ENCODE measurements at places on chromosomes 7 and 10.

- DNase-seq = no peak
Observed at GRCh38 chr10:46550795-46551700, 5.4 kb downstream of the GPRIN2 start.

- no peak for DNase-seq
Observed at GRCh38 chr10:117734731-117735405, 192.3 kb downstream of the EMX2 start.

DNA sequence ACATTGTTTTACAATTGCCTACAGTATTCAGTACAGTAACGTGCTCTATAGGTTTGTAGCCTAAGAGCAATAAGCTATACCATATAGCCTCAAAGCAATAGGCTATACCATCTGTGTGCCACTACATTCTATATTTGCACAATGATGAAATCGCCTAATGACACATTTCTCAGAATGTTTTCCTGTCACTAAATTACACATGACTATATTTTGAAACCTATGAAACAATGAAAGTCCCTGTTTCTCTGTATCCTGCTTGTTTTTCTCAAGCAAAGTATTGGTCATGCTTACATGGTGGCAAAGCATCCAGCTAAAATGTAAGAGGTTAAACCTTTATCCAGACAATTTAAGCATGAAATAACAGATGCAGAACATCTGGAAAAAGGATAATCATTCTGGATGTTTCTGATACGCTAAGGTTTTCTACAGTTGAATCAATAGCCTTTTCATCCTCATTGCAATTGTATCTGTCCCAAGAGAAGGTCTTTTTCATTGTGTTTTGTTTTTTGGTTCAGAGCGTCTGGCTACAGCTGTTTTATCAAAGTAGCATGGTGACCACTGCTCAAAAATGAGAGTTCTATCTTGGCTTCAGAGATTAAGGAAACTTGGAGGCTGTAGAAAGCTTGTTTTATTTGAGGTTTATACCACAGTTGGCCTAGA is 81.7 kb downstream of the CSTF2T start:
- DNase-seq = no peak

- no peak for DNase-seq
Observed at GRCh38 chr7:36096460-36097095, 56.5 kb upstream of the EEPD1 start.

DNA sequence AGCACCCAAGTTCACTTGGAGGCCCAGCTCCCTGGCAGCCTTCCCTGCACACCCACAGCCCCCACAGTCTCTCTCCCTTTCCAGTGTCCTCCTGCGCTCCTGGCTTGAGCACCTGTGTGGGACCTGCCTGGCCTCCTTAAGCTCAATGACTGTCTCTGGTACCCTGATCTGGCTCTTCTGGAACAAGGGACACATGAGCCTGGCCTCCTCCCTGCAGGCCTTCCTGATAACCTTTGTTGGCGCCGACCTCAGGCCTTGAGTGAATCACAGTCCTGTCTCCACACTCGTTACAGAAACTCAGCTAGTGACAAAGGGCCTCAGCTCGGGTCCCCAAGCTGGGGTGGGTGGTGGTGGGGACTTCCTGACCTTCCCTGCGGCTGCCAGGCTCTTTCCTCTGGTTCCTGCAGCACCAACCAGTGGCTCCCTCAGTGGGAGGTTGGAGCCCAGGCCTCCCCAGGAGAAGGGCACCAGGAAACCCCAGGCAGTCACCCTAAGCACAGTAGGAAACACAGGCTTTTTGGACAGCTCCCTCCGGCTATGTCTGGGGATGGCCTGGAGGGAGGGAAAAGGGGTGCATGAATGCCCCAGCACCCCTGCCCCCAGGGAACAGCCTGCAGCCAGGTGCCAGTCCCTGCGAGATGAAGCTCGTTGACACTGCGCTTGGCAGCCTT is 147.3 kb downstream of the SH3PXD2A start:
- DNase-seq = no peak

GRCh38 chr10:59265141-59265540 is 88.7 kb downstream of the PHYHIPL start:
- DNase-seq = no peak

GRCh38 chr7:53062796-53063195 is 27.4 kb downstream of the POM121L12 start:
- no peak for DNase-seq

- no peak for DNase-seq
Observed at GRCh38 chr10:71965623-71966022, 1.4 kb downstream of the CHST3 start.

DNA sequence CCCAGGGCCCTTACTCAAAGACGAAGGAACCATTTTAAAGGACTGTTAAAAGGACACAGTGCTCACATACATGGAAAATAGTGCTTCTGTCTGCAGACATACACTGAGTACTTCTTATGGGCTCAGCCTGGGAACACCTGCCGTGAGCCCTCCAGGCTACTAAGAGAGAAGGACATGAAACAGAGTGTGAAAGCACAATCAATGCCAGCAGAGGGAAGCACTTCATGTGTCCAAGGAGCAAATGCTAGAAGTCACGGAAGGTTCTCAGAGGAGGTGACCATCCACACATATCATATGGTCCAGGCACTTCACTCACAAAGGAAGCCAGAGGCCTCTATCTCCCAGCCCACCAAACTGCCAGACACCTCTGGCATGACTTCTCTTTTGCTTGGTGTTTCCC is 15.5 kb downstream of the ELMO1 start:
- no peak for DNase-seq

DNA sequence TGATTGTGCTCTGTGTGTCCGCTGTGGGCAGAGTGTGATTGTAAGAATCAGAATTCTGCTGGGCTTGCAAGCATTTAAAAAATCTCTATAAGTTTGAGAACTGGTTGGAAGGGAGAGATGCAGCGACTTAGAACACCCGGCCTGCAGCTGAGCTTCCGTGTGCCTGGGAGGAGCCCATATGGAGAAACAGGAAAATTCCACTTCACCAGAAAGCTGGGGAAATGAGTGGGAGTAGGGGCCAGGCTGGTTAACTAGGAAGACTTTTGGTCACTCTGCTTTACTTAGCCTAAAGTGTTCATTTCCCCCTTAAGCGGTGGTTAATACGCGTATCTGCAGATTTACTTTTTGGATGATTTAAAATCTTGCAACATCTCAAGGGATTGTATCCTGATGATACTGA is 72.2 kb downstream of the TCF7L2 start:
- DNase-seq = no peak

DNA sequence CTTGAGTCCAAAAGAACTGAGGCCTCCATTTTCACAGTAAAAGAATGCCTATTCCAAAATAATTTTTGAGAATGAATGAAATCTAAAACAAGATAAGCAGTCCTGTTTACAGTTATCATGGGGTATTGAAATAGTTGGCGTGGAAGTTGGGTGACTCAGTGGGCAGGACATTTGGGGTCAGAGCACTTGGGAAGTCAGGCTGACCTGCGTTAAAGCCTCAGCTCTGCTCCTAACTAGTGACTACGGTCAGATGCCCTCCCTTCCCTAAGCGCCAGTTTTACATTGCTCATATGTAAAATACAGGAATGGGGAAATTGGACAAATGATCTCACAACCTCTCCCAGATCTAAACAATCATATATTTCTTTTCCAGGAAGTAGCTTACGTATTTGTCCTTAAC is 2.3 kb upstream of the PAPSS2 start:
- peak; percentile 91 for DNase-seq

DNA sequence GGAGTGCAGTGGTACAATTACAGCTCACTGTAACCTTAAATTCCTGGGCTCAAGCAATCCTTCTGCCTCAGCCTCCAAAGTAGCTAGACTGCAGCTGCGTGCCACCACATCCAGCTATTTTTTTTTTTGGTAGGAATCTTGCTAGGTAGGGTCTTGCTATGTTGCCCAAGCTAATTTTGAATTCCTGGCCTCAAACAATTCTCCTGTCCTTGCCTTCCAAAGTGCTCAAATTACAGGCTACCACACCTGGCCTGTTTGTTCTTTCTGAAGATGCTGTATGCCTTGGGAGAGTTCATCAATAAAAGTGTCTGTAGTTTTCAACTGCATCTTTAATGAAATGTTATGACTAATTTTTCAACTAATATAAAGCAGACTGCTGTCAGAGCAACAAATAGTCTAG is 452 bp downstream of the SAMD9 start:
- DNase-seq = no peak

GRCh38 chr10:110827875-110828274 is 43.9 kb upstream of the PDCD4 start:
- no peak for DNase-seq

GRCh38 chr10:99520040-99520846 is 12.5 kb upstream of the NKX2-3 start:
- DNase-seq = no peak

- no peak for DNase-seq
Observed at GRCh38 chr10:117272195-117273076, 31.5 kb downstream of the SLC18A2 start.

DNA sequence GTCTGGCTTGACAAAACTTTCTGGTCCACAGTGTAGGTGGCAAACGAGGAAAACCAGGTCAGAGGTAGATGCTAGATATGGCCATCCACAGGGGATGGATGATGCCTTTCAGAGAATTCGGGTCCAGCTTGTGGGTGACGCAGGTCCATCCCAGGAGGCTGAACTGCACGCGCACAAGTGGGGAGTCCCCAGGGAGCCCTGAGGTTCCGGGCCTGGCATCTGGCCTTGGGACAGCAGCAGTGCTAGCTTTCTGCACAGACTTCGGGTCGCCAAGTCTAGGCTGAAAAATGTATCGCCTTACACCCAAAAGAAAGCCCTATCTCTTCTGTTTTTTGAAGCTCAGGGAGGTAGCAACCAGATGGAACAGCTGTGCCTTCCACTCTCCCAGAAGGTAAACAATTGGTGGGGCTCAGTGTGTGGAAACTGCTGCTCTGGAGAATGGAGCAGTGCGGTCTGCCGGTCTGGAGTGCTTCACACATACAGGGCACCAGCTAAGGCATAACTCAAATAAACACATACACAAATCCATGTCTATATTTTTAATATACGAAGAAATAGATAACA is 119.3 kb upstream of the ACBD5 start:
- DNase-seq = no peak

- DNase-seq = no peak
Observed at GRCh38 chr10:123409426-123409825, 255.2 kb downstream of the BUB3 start.

GRCh38 chr7:25565949-25566348 is 337.7 kb upstream of the NPVF start:
- DNase-seq = peak; percentile 63

GRCh38 chr10:25938405-25938804 is 4.4 kb downstream of the MYO3A start:
- DNase-seq = no peak

DNA sequence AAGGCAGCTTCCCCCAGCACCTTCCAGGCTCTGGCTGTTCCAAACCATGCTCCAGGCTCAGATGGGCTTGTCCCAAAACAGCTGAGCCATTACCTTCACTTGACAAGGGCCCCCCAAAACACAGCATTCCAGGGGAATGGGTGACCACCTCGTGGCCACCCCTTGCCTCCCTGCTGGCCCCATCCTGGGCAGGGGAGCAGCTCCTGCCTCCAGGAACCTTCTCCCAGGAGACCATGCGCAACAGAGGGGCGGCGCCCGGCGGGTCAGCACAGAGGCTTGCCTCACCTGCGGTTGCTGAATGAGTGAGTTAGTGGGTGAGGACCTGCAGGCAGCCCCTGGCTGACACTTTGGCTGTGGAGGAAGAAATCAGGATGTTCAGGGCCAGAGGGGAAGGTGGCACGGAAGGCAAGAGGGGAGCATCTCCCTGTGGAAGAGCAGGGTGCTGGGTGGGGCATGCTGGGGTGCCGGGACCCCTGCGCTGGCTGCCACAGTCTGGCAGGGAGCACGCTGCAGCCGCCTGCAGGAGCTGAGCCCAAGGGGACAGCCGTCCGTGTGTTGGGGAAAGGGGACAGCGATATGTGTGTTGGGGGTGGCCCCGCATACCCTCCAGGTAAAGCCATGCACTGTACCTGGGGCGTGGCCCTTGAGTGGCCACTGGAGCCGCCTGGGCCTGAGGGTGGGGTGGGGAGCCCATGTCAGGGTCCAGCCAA is 54.7 kb downstream of the PWWP2B start:
- no peak for DNase-seq

GRCh38 chr7:6489612-6490011 is 41.9 kb upstream of the DAGLB start:
- no peak for DNase-seq

GRCh38 chr7:50959991-50960390 is 177.3 kb upstream of the GRB10 start:
- no peak for DNase-seq

DNA sequence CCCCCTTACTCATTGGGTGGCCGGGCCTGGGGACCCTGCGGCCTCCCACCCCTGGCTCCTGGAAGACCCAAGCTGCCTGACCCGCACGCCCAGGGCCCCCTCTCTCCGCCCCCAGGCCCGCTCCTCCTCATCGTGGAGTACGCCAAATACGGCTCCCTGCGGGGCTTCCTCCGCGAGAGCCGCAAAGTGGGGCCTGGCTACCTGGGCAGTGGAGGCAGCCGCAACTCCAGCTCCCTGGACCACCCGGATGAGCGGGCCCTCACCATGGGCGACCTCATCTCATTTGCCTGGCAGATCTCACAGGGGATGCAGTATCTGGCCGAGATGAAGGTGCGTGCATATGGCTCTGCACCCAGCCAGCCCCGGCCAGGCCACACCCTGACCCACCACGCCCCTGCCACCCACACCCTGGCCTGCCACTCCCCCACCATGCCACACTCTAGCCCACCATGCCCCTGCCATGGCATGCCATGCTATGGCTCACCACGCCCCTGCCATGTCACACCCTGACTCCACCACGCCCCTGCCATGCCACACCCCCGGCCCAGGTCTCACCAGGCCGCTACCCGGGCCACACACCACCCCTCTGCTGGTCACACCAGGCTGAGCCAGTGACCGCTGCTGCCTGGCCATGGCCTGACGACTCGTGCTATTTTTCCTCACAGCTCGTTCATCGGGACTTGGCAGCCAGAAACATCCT is 18.7 kb upstream of the CSGALNACT2 start:
- DNase-seq = no peak

DNA sequence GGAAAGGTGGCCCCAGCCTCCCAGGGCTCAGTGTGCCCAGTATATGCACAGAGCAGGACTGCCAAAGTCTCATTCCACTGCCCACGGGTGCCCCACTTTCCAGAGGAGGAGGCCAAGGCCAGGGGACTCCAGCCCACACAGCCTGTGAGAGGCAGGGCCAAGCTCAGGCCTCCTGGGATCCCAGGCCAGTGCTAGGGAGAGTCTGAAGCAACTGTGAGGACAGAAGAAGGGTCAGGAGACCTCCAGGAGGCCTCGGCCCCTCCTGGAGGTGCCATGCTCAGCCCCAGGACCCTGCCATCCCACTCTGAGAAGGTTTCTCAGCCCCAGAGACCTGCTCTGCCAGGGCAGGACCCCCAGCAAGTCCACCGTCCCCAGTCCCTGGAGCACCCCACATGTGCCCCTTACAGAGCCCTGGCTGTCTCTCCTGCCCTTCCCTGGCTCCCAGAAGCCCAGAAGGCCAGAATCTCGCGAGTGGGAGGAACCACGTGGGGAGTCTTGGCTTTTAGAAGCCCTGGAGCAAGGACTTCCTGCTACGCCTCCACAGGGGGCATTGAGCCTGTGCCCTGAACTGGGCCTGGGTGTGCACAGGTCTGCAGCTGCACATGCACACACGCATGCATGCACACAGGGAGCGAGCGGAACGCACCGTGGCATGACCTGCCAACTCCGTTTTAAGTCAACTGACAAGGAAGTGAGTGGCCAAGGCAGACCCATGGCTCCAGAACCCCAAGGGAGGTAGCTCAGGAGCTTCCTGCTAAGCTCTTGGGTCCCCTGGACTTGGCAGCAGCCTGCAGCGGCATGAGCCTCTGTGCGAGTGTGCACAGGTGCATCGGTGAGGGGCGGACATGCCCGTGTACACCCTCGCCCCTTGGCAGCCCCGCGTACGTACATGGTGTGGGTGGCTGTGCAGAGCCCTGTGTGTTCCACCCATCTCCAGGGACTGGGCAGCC is 33.6 kb downstream of the ZCCHC24 start:
- no peak for DNase-seq

Measured in glomerular endothelial cell (primary cell).